Stimulated activated CD4-positive, alpha-beta T cell treated with anti-CD3 and anti-CD28 coated beads, TNF-alpha, amount 100 ng/mL, for 4 hours (primary cell): ENCODE measurements at places on chromosomes 1 and 21.

DNA sequence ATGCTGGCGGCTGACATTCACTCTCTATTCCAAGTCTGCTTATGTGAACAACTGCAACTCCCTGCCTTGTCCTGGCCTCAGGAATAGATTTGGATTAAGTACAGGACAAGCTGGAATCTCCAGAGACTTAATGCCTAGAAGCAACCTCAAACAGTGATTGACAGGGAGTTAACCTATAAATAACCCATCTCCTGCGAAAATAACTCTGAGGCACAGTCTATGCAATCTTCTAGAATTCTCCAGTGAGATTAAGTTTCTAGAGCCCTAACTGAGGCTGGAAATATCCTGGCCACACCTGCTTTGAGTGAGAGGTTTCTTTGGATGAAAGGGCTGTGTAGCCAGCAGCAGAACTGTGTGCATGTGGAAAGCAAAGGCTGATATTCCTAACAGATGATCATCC lies 25.3 kb upstream of the ATP1A1 start:
- DNase-seq: no peak

GRCh38 chr1:201495551-201496295 lies 11.2 kb downstream of the CSRP1 start:
- DNase-seq: no peak

DNA sequence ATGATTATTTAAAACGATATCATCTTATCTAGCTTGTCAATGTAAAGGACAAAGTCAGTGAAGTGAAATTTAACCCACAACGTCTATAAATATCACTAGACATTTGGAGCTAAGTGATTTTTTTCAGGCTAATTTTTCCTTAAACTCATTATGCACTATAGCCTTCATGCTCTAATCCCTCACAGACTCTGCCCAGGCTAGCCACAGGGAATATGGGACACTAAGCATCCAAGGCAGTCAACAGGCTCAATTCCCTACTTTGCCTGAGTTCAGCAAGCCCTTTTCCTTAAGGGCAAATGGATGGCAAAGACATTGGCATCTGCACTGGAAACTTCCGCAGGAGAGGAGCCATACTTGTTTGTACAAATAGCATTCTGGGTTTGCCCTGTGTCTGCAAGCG lies 577.0 kb downstream of the LMO4 start:
- no peak for DNase-seq

GRCh38 chr1:112701227-112702066 lies 5.5 kb downstream of the RHOC start:
- DNase-seq: no peak

DNA sequence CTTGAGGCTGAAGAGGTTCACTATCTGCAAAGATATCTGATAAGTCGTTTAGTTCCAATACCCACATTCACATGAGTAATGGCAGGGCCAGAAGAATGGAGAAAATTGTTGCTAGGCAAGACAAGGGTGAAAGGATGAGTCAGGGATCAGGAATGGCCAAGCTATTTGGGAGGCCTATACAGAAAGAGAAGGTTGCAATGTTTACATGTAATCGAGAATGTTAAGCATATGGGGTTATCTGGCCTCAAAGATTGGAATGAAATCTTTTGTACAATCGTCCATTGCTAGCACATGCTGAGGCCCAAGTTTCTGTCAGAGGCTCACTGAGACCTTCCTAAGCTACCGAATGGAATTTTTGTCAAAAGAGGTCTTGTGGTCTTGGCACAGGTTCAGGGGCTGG lies 299.9 kb upstream of the PLD5 start:
- no peak for DNase-seq

DNA sequence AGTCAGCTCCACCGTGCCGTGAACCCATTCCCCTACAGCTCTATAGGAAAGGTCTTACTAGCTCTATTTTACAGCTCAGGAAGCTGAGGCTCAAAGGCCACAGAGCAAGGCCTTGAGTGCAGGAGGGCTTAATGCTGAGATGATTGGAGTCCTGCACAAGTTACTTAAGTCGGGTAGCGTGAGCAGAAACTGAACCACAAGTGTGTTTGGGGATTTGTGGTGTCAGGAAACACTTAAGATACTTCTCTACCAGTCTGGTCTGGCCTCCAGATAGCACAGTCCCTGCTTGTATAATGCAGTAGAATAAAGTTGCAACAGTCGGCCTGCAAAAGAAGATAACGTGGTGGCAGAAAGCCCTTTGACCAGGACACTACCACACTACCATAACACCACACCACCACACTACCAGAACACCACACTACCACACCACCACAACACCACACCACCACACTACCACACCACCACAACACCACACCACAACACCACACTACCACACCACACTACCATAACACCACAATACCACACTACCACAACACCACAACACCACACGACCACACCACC lies 118.1 kb downstream of the SPSB1 start:
- no peak for DNase-seq
